ENCODE measurements at places on chromosomes 2 and 18. TPM values are rescaled to one million over a fixed set of nuclear protein-coding genes. Genes with fewer than 3 reads are reported as not detected.
A peak's percentile ranks its signal among the peaks of the same experiment; 100 is the strongest.

GRCh38 chr2:105038383-105039061 is 653 bp downstream of the MRPS9 start:
- peak; percentile 12 for DNase-seq

DNA sequence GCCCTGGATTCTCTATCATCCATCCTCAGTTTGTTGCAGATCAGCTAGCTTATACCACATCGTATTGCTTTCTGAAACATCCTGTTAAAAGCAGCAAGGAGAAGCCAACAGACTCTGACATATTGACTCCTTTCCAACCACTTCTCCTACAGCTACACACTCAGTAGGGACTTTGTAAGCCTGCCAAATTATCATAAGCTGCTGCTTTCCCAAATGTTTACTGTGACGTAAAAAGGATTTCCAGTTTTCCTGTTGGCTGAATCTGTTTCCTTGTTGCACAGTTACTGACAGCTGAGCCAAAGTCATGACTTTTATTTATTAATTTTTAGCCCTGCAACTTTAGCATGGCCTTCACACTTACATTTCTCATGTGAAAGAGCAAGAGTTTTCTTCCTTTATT is 294.3 kb downstream of the KCNJ3 start:
- no peak for DNase-seq

- no peak for DNase-seq
Observed at GRCh38 chr2:62441824-62442223, 64.2 kb downstream of the TMEM17 start.

DNA sequence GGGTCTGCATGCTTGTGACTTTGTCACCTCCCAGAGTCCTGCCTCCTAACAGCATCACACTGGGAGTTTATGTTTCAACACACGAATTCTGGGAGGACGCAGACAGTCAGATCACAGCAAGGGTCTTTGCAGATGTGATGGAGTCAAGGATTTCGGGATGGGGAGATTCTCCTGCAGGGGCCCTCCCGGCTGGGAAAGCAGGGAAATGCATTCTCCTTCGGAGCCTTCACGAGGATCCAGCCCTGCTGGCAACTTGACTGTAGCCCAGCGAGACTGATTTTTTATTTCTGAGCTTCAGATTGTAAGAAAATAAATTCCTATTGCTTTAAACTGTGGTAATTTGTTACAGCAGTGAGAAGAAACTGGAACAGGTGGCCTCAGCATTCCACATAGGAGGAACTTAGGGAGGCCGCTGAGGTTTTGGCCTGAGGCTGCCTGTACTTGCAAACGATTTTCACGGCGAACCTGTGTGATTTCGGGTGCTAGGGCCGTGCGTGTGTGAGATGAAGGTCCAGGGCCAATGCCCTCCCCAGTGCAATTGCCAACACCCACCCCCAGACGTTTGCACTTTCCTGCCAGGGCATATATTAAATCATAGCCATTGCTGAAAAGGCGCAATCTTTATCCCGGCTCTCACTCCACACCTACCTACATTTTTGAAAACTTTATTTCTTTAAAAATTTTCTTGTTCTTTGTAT is 79.8 kb downstream of the ASB1 start:
- DNase-seq, result no peak

Gene FEV
- total RNA-seq, result not detected

- no peak for DNase-seq
Observed at GRCh38 chr2:191369034-191369433, 123.8 kb downstream of the MYO1B start.

GRCh38 chr18:46313521-46313920 is 209.3 kb downstream of the HAUS1 start:
- no peak for DNase-seq

DNA sequence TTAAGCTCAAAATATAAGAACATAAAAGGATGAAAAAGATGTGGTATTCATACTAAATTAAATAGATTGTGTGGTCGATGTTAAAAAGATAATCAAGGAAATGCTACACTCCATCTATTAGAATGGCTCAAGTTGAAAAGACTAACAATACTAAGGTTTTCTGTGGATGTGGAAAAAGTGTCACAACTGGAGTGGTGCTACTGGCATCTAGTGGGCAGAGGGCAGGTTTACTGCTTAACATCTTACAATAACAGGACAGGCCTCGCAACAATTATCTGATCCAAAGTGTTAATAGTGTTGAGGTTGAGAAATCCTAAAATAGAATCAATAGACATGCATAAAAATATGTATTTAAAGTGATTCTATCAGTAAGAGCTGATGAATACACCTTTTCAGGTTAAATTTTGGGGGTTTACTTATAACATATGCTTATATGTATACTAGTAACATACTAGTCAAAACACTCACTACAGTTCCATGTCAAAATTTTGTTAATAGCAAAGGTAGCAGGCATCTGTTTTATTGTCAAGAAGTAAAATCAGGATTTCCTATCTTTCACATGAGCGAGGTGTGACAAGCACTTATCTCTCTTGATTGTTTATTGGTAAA is 91.5 kb upstream of the TMEFF2 start:
- peak; percentile 23 for DNase-seq

GRCh38 chr18:64949885-64950284 is 800.9 kb upstream of the CDH7 start:
- DNase-seq, result no peak

GRCh38 chr18:14978962-14979535 is 231.1 kb downstream of the ANKRD30B start:
- DNase-seq, result peak; percentile 65

- DNase-seq, result no peak
Observed at GRCh38 chr2:18623782-18624181, 34.4 kb upstream of the NT5C1B start.

GRCh38 chr18:37657493-37657892 is 91.9 kb upstream of the CELF4 start:
- DNase-seq, result no peak

DNA sequence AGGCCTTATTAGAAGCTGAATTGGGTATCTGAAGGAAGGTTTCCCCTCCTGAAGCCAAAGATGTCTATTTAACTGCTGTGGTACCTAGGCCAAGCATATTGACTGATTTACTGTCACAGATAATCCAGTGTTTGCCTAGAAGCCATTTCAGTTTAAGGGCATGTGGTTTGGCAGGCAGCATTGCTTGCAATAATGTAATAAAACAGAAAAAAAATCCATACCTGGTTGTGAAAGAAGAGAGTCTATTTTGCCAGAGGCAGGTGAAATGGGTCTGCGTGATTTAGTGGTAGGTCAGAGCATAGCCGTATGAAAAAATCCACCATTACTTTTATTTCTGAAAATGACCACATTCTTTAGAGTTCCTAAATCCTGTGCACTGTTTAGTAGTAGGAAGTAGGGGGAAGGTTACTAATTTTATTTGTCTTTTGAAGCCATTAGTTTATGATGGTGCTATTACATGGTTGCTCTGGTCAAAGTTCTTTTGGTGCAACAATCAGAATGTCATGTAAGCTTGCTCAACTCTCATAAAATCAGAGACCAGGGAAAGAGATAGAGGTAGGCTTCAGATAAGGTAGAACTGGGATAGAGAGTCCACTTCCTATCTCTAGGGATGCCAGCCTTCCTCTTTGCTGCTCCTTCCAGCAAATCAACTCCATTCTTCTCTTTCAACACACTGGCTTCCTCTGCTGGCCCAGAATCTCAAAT is 343.4 kb downstream of the GPD2 start:
- DNase-seq, result no peak

- DNase-seq, result no peak
Observed at GRCh38 chr2:162174746-162175145, 22.7 kb upstream of the GCG start.

GRCh38 chr2:86492048-86492453 is 50.9 kb downstream of the KDM3A start:
- no peak for DNase-seq

GRCh38 chr2:221747289-221747972 is 175.3 kb upstream of the EPHA4 start:
- no peak for DNase-seq

Gene ZC3H6
- 30.4 TPM for total RNA-seq

- DNase-seq, result no peak
Observed at GRCh38 chr2:26608557-26608956, 32.6 kb downstream of the CIB4 start.

DNA sequence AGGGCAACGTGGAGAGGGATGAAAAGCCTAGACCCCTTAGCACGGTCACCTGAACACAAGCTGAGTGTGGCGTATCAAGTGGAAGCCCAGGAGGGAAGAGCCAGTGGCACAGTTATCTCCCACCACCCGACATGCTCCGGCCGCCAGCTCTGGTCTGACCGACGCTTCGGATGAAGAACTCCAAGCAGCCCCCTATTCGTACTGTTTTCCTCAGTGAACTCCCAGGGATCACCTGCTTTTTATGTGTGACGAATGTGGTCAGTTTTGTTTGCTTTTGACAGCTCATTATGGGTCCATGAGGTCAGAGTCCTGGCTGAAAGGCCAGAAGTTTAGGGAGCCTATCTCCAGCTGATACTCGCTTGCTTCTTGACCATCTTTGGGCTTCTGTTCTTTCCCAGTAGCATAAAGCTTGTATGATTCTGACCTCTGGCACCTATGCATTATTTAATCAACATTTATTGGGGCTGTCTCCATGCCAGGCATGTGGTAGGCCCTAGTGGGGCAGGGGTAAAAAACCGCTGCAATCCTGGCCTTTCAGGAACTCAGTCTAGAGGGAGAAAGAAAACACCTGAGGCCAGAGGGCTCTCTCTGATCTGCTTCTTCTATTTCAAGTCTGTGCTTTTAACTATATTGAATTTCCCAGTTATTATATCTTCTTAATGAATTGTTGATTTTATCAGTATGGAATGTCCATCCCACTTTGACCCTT is 33.0 kb upstream of the MRPL33 start:
- no peak for DNase-seq

Gene IL1RL2
- 0.46 TPM for total RNA-seq

DNA sequence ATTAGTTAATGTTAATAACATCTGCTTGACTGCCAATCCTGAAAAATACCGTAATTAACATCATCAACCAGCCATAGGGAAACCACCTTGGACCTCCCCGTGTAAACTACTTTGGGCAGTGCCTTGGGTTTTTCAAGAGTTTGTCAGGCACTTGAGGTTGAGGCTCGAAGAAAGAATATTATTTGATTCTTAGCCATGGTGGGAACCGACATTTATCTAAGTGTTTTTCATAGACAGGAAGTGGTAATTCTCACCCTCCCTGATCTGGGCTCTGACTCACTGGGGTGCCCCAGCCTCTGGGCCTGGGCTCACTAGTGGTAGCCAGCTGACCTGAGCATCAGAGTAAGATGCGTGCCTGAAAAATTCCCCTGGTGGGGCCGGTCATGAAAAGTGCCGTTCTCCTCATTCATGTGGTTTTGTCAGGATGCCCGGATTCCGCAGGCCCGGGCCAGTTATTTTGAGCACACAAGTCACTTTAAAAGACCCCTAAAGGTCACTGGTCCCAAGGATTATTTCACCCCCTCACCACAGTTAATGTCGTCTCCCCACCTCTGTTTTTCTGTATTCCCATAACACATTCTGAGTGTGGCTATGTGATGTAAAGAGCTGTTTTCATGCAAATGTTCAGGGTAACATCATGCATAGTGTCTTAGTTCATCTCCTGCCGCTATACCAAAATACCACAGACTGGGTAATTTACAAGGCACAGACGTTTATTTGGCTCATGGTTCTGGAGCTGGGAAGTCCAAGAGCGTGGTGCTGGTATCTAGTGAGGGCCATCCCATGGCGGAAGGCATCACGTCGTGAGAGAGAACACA is 21.6 kb upstream of the SPATA3 start:
- DNase-seq, result no peak

DNA sequence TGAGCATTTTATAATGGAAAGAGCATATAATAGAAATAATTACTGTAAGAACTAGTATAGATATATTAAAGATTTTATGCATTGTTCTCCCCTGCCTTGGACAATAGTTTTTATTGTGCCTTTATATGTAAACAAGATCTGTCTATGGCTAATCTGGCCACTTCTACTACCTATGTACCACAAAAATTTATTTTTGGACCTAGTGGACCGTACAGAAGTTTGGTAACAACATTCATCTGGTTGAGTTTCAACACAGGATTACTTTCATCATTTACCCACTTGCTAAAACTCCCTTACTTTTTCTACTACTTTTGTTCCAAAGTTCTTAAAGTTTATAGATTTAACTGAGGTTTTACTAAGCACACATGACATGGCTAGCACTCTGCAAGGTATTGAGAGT is 13.2 kb upstream of the MYOM1 start:
- DNase-seq, result no peak

DNA sequence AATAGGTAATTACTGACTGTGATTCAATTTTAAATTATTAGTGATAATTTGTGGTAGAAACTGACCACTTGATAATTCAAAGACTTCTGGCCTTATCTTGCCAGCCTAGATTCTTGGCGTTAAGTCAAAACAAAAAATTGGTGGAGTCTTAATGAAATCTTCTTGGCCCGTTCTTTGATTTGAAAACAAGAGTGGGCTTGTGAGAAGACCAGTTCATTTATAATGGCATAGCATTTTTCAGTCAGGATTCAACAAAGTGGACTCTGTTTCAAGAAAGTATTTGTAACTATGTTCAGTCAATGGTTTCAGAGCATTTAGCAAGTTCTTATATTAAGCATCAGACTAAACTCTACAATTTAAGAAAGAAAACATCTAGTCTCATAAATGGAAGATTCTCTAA is 26.0 kb downstream of the ITGA4 start:
- no peak for DNase-seq

- no peak for DNase-seq
Observed at GRCh38 chr18:52353589-52353988, 13.6 kb downstream of the DCC start.

DNA sequence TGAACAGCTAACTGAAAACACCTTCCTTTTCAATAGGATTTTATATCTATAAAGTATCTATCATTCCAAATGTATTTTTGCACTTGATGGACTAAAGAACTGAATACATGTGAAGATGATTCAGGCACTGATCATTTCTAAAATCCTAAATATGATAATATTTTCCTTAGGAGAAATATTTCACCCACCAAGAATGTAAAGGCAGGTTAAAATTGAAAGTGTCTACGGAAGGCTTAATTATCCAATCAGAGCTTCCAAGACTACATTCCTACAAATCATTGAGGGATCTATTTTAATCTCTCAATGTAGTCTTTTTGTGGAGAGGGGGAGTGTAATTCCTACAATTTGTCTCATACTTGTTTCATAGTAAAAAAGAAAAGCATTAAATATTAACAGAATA is 3.6 kb downstream of the GALNT3 start:
- no peak for DNase-seq

- peak; percentile 75 for DNase-seq
Observed at GRCh38 chr2:32947484-32948143, 861 bp downstream of the LTBP1 start.

Gene C2orf72
- 0.42 TPM for total RNA-seq

Gene ZNF24
- 52.4 TPM for total RNA-seq

GRCh38 chr2:234099266-234099665 is 48.8 kb downstream of the SPP2 start:
- DNase-seq, result no peak

Gene SLC19A3
- 5.0 TPM for total RNA-seq

Measured in right cardiac atrium (tissue), 5 donors.